ENCODE measurements at places on chromosomes 1 and 21. TPM values are rescaled to one million over a fixed set of nuclear protein-coding genes. Genes with fewer than 3 reads are reported as not detected.

The MIGA1 gene
- total RNA-seq = 11.1 TPM

DNA sequence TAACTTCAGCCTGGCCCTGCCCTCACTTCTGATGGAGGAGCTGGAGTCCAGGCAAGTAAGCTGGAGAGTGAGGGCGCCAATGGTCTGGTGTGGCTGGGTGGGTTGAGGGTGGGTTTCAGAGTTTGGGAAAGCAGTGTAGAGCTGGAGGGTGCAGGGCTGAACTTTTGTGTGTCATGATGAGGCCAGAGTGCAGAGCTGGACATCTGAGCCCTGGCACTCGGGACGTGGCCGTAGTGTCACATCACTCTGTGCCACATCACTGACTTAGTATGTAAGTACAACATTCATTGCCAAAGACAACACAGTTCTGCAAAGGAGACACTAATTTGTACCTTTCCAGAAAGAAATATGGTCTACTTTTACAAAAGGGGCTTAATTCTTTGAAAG lies 15.8 kb downstream of the SPATA46 start:
- DNase-seq = peak; percentile 56

- DNase-seq = peak; percentile 88
Measured at GRCh38 chr1:32350785-32351398, 11.4 kb downstream of the FAM229A start.

The HECTD3 gene
- total RNA-seq = 18.4 TPM

GRCh38 chr1:226626577-226626956 lies 78.0 kb downstream of the STUM start:
- peak; percentile 91 for DNase-seq

The NFYC gene
- 61.7 TPM for total RNA-seq

DNA sequence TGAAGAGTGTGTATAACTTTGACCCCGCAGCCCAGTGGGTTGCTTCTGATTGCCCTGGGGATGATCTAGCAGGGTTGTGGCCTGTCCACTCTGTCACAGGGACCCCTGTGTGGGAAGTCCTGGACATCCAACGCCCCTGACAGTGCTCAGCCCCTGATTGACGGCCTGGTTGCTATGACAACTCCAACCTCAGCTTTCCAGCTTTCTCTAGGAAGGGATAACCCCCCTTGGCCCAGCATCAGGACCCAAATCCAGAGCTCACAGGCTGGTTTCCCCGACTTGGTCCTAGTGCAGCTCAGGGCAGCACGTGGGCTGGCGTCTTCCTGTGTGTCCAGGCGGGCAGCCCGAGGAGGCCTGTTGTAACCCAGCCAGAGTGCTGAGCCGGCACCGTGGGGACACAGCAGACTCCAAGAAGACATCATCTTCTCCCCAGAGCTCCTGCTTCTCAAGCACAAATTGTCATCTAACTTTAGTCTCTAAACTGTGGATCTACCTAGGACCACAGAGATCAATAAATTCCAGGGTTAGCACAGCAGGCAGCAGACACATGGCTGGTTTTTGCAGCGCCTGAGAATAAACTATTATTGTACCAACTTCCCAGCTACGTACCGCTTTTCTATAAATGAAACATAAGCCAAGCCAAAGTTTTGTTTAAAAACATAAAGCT lies 18.9 kb upstream of the PDXK start:
- no peak for DNase-seq

DNA sequence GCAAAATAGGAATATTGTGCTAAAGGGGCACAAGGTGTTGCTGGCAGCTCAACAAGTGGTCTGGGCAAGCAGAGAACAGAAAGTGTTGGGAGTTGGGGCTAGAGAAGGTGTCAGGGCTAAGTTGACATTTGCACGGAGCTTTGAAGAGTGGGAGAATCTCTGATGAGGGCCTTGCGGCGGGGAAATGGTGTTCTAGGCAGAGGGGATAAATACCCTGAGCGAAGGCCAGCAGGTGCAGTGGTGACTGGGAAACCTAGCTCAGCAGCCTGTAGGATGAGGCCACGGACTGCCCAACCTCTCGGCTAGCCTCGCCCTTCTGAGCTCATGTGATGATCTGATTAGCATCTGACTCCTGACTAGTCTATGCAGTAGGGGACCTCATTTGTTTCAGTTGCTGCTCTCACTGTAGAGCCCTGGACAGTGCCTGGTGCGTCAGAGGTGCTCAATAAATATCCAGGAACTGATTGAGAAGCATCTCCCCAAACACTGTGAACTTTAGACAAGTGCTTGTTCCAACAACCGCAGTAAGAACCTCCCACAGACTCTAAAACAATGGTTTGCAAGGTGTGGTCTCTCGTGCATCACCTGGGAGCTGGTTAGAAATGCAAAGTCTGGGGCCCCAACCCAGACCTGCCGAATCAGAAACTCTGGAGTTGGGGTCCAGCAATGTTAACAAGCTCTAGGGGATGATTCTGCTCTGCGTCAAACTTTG lies 1.0 kb upstream of the FOXO6 start:
- peak; percentile 68 for DNase-seq

DNA sequence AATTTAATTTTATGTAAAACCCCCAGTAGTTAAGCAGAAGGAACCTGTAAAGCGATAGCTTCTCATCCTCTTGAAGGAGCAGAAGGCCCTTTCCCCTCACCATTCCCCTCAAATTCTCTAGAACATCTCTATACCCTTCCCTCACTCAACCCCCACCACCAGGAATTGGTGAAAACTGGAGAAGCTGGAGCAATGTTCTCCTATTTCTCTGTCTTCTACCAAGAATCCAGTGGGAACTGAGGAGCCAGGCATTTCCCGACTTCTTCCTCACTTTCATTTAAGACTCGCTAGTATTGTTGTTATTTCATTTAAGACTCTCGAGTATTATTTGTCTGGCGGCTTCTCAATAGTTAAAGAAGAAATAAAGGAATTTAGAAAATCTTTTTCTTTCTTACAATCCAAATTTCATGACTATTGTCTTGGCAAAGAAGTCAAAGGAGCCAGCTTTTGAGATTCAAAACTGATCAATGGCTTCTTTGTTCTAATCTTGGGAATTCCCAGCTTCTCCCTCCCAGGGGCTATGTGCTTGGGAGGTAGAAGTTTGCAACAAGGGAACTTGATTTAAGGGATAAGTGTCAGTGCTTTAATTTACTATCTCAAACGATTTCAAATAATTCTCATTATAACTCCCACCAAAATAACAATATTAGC lies 253.3 kb upstream of the ADGRL2 start:
- DNase-seq = no peak

- no peak for DNase-seq
Measured at GRCh38 chr1:224785040-224785328, 144.5 kb upstream of the DNAH14 start.

The NPPB gene
- 7,162 TPM for total RNA-seq

DNA sequence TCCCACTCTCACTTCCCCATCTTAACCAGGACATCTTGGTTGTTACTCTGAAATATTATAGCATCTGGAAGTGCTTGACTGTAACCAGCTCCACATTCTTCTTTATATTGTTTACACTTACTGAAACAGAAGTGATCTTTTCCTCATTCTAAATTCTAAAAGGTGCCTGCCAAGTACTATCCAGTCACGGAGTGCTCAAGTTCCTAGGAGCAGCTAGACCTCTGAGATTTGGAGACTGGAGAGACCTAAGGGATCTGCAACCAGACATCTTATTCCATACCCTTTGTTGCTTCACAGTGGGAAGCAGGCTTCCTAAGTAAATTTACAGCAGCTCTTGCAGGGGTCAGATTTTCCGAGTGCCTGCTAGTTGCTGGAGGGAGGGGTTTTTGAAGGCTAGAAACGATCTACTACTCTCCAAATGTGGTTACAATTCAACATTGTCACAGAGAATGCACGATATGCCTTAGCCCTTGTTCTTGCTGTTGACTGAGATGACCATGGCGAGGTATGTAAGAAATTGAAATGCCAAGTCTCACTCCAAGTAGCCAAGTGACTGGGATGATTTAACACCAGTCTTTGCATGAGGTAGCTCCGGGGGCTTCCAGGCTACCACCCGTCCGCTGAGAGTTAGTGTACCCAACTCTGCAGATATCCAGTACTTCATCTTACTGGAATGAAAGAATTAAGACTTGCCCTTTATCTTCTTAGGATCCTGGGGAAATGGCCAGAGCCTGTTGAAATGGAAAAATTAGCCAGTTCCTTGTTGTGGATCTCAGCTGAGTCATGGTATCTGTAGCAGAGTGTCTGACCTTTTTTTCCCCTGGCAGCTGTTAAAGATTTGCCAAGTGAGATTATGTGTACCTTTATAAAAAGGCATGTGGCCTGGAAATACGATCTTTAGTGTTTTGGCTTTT lies 150.8 kb downstream of the MAST2 start:
- DNase-seq = no peak

GRCh38 chr1:218785928-218786327 lies 387.8 kb upstream of the LYPLAL1 start:
- DNase-seq = no peak

The JAM2 gene
- total RNA-seq = 40.4 TPM

DNA sequence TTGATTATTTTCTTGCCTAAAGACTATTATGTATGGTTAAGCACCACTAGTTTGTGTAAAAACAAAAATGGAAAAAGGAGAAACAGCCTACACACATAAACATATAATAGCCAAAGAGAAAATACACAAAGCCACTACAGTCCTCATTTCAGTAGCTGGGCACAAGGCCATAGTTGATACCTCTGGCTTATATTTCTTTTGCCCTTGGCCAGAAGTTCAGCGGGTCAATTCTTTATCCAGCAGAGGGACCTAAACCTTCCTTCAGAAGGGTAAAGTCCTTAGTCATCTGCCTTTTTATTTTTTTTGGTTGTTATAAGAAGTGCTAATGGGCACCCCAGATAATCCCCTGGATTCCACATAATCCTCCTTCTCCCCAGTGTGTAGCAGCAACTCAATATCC lies 134.1 kb downstream of the PIGK start:
- no peak for DNase-seq

The OR2L2 gene
- not detected for total RNA-seq

GRCh38 chr1:82215056-82215852 lies 414.5 kb downstream of the ADGRL2 start:
- DNase-seq = no peak

DNA sequence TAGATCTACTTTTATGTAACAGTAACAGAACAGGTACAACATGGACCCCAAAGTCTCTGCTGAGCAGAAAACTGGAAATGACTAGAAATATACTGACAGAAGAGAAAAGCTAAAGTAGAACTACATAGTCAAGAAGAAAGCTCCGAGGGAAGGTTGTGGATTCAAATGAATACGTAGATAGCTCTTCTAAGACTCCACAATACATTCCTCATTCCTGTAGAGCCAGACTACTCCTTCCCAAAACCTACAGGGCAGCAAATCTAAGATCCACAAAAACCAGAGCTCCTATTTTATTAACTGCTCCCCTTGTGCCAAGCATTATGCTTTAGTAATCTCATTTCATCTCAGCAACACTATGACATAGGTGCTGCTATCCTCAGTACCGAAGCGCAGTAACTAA lies 35.2 kb downstream of the ARID4B start:
- DNase-seq = no peak

The CFAP107 gene
- not detected for total RNA-seq

The SOX13 gene
- total RNA-seq = 17.9 TPM

Measured in cardiac septum (tissue), 1 donor.